Fibroblast of skin of right biceps (primary cell): ENCODE measurements at places on chromosomes 2 and 18.
A peak's percentile ranks its signal among the peaks of the same experiment; 100 is the strongest.

DNA sequence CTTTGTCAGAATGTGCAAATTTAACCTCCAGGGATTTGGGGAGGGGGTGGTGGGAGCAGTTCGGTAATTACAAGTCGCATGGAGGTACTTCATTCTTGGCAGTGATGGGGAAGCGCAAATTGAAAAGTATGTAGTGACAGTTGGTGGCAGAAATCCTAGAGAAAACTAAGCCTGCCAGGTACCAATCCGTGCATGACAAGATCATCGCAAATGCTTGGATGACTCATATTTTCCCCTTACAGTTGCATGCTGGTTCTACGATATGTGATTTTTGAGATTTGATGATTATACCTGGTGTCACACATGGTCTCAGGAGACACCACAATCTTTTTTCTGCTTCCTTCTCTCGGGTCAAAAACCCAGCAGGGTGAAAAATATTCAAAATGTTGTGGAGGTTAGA, 479.7 kb upstream of the ID2 start:
- DNase-seq: peak; percentile 18

- no peak for DNase-seq
These were observed 948.8 kb downstream of the SOCS6 start for GRCh38 chr18:71237641-71238040.

- DNase-seq: no peak
These were observed 45.1 kb downstream of the ARL5A start for GRCh38 chr2:151783133-151783520.

DNA sequence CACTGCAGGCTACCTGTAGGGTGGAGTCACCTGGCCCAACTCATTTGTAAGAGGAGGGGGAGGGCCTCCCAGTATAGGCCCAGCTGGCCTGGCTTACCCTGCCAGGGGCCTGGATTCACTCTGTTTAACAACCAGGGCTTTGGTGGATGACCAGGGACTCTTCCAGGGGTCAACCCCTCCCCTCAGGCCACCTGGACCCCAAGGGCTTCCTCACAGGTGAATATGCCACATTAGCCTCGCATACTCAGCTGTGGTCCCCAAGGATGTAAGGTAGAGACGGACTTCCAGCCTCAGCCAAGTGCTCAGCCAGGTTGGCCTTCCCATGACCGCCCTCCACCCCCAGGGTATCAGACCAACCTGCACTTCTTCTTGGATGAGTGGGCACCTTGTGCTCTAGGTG, 8.8 kb upstream of the SH3RF3 start:
- DNase-seq: no peak

DNA sequence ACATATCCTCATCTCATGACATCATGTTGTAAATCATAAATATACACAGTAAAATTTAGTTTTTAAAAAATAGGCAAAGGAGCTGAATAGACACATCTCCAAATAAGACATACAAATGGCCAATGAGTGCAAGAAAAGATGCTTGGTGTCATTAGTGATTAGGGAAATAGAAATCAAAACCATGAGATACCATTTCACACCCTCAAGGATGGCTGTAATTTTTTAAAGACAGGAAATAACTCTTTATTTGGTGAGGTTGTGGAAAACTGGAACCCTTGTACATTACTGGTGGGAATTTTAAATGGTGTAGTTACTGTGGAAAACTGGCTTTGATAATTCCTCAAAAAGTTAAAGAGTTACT, 141.6 kb downstream of the PTRHD1 start:
- no peak for DNase-seq

- no peak for DNase-seq
These were observed 106.9 kb upstream of the ACVR1C start for GRCh38 chr2:157735532-157735931.

GRCh38 chr2:24993406-24994145, 21.8 kb upstream of the DNAJC27 start:
- no peak for DNase-seq

DNA sequence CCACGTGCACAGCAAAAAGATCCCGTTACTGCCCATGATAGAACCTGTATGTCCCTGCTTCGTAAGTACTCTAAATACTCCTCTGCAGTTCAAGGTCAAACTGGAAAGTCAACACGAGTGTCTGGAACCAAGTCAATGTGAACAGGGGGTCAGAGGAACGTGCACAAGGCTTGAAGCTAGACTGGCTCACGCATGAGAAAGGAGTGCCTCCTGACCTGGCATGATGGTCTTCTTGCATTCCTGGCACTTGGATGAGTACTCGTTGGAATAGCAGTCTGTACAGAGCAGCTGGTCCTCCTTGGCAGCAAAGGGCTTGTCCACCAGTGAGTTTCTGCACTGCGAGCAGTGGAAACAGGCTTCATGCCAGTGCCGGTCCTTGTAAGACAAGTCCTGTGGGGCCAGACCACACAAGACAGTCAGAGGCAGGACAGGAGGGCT, 25.5 kb downstream of the FHL2 start:
- DNase-seq: no peak

DNA sequence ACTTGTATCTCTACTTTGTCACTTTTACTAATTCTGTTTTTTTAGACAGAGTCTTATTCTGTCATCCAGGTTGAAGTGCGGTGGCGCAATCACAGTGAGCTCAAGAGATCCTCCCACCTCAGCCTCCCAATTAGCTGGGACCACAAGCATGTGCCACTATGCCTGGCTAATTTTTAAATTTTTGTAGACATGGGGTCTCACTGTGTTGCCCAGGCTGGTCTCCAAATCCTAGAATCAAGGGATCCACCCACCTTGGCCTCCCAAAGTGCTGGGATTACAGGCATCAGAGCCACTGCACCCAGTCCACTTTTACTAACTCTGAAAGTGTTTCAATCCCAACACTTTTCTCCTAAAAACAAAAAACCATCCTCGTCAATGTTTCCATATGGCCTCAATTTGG, 94.9 kb downstream of the MALT1 start:
- DNase-seq: no peak

- no peak for DNase-seq
These were observed 29.3 kb downstream of the PDE11A start for GRCh38 chr2:178043266-178043665.

- no peak for DNase-seq
These were observed 357.4 kb upstream of the GULP1 start for GRCh38 chr2:187934236-187934635.

- DNase-seq: no peak
These were observed 58.7 kb upstream of the ACTR3 start for GRCh38 chr2:113831161-113831560.

- no peak for DNase-seq
These were observed 2.9 kb upstream of the GAL3ST2 start for GRCh38 chr2:241773511-241774418.

- no peak for DNase-seq
These were observed 73.1 kb downstream of the EIF2AK3 start for GRCh38 chr2:88554189-88554588.

DNA sequence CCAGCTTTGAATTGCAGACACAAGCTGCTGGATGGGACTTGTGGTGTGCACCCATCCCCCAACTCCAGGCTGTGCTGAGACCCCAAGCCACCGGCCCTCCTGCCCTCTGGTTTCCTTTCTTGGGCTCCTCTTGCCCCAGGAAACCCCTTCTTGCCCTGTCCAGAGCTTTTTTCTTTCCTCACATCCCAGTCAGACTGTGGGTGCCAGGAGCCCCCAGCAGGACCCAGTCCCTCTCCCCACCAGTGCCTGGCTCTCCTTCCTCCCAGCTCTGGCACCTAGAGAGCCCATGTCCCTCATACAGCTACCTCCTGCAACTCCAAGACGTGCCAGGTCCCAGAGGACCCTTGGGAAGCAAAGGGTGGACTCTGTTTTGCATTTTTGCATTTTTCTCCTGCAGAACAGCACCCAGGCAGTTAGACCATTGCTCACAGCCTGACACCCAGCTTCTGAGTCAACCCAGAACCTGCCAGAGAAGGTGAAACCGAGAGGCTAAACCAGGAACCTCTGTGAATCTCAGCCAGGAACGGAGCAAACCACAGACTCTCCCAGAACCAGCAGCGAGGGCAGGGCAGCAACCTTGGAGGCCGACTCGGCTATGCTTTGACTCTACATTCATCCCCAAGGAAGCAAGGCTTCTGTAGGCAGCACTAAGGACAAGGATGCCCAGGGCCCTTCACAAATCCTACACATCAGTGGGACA, 221.1 kb downstream of the ANAPC1 start:
- DNase-seq: peak; percentile 41

- DNase-seq: peak; percentile 34
These were observed 38.1 kb downstream of the SCN2A start for GRCh38 chr2:165277295-165277694.

DNA sequence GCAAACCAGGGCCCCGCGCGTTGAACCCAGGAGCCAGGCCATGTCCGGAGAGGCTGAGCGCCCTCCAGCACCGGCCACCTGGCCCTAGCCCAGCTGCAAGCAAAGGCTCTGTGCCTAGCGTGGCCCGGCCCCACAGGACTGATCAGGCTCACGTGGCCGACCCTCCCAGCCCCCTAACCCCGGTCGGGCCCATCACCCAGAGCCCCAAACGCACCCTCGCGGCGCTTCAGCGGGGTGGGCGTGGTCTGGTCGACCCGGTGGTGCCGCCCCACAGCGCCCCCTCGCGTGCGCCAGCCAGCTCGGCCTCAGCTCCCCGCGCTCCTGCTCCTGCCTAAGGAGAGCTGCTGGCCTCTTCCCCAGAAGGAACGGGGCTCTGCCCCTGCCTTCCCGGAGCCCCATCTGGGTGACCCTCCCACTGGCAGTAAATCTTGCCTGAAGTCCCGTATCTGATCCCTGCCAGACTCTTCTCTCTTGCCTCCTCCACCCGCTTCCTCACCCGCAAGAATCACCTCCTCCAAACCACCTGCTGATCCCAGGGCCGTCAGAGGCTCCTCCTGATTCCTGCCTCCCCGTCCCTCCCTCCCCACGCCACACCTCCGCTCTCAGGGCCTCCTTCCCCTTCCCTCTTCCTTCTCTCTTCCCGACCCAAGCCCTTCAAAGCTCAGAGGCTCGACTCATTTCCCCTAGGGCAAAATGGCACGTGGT, 12.3 kb upstream of the TEX51 start:
- DNase-seq: peak; percentile 52

GRCh38 chr2:42769583-42770287, 5.8 kb upstream of the OXER1 start:
- DNase-seq: no peak

- no peak for DNase-seq
These were observed 209.4 kb upstream of the CXCR4 start for GRCh38 chr2:136327162-136327852.

DNA sequence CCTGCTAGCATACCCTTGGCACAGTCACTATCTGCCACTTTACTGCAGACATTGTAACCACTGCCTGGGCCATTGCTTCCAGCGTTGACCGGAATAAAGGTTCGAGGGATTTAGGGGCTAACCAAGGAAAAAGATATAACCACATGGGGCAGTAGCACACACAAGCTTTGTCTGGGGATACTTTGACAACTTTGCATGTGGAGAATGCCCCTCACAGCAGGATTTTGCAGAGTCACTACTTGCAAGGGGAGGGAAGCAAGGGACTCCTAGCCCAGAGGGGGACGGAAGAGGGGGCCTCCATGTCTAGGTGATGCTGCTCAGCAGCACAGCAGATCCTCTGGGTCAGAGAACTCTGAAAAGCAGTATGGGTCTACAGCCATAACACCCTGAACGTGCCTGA, 138.7 kb downstream of the SPP2 start:
- no peak for DNase-seq

DNA sequence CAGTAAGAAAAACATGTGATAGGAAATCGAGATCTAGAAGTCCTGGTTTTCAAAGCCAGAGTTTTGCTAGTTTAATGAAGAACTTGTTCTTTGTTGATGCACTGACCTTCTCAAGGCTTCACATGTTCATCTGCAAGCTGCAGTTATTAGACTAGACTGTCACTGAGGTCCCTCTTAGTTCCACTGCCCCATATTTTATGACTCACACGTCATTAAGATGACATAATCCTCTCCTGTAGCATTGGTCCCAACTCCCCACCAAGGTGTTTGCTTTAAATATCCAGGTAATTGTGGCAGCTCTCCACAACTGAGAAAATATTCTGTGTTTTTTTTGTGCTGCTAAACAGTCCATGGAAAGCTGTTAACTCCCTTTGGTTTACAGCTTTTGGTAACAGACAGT, 149.7 kb downstream of the MREG start:
- DNase-seq: no peak

DNA sequence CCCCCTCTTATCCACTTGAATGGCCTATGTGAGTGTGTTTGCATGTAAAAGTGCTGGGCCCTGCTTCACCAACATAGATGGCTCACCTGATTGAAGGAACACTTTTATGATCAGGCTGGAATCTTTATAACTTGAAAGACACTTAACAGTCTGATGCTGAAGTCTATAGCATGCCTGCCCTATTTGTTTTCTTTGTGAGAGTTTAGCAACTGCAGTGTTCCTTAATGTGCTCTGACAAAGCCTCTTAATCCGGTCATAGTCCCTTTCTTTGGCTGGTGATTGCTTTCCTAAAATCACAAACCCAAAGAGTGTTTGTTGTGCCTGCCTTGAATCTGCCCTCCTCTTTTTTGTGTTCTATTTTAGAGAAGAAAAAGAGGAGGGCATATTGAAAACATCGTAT, 1382.8 kb upstream of the CELF4 start:
- DNase-seq: no peak

DNA sequence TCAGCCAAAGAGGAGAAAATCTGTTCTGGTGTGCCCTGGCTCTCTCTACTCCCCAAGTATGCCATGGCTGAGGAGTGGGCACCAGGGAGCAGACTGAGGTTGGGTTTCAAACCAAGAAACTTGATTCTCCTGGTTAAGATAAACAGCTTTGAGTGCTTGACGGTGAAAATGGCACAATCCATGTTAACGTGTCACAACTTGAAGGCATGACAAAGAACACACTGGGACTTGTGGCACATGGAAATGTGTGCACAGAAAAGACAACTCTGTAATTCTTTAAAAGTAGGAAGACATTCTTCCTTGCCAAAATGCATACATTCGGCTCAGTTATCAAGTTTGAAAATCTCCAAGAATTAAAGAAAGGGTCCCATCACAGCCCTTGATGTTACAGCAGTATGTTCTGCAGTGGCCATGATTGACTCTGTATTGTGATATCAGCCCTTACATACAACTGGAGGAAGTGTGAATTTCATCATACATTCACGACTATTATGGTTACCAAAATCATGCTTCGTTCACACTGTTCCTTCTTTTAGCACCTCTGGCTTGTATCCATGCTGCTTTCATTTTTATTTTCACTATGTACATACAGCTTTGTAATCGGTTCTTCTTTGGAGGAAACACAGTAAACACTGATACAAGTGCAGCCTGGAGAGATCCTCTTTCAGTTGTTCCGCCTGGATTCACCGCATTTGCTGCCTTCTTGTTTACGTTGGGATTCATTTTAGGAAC, 15.6 kb upstream of the ACTG2 start:
- DNase-seq: no peak

DNA sequence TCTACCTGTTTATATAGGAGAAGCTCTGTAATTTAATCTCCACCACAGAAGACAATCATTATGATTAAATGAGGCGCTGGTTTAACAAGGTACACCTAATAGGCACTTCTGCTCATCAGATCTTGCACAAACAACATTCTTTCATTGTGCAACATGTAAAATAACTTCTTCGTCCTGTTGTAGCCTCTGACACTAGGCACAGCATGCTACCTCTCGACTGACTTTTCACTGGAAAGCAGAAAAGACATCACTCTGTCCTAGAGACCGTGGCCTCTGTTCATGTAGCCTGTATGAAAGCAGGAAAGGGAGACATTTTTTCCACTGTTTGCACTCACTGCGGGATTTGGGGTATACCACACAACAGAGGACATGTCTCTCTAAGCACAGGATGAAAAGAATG, 316.5 kb downstream of the IRS1 start:
- DNase-seq: no peak
